ENCODE measurements at places on chromosomes 7 and 10. TPM values are rescaled to one million over a fixed set of nuclear protein-coding genes. Genes with fewer than 3 reads are reported as not detected.

INMT gene
- 1.4 TPM for polyA plus RNA-seq

PRTFDC1 gene
- polyA plus RNA-seq = 33.5 TPM

- DNase-seq = no peak
These were observed 8.1 kb downstream of the IL2RA start for GRCh38 chr10:6053816-6054631.

- no peak for DNase-seq
These were observed 367.3 kb upstream of the PCDH15 start for GRCh38 chr10:55168343-55168742.

DNA sequence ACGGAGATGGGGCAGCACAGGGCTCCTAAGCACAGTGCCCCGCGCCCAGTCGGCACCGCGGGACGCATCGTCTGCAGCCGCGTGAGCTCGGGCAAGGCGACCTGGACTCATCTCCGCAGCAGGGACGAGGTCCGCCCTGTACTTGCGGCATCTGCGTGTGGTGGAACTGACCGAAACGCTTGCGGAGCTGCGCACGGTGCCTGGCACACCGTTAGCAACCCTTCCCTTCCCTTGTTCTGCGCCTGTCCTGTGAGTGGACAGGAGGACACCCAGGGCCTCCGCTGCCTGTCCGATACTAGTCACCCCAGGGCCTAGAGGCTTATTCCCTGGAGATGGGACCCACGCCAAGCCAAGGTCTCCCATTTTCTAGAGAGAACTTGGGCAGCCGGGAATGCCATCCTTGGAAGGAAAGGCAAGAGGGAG, 98.5 kb downstream of the WDR11 start:
- no peak for DNase-seq

DNA sequence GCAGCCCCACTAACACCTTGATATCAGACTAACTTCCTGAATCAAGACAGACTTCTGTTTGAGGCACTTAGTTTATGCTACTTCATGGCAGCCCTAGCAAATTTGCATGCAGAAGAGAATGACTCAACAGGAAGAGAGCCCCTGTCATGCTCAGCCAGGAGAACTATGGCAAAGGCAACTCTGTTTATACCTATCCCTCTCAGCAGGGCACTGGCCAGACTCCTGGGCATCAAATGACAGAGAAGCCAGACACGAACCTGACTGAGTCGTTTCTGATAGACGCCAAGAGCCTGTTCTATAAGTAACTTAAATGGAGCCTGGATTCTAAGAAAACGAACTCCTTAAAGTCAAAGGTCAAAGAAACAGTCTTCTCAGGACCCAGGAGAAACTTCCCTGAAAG, 50.9 kb upstream of the UNC5B start:
- no peak for DNase-seq

CARD11 gene
- 2.3 TPM for polyA plus RNA-seq

MAGI2 gene
- polyA plus RNA-seq = 32.0 TPM

C10orf67 gene
- polyA plus RNA-seq = 2.0 TPM

DNA sequence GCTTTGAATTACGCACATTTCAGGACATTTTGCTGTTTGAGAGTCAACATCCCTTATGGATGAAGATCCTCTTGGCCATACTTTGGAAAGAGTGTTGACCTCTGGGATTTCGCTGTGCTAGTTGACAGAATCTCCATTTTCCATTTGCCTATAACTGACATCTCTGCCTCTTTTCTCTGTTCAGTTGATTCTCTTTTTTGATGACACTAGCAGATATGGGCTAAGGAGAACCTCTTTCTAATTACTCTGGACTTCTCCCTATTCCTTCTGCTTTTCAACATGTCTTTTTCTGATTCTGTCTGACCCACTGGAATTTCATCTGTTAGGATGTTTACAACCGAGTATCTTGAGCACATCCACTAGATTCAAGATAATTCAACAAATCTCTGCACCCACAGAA, 311.5 kb downstream of the CAMK1D start:
- DNase-seq = no peak

- DNase-seq = no peak
These were observed 7.6 kb upstream of the C10orf105 start for GRCh38 chr10:71727105-71727737.

DNA sequence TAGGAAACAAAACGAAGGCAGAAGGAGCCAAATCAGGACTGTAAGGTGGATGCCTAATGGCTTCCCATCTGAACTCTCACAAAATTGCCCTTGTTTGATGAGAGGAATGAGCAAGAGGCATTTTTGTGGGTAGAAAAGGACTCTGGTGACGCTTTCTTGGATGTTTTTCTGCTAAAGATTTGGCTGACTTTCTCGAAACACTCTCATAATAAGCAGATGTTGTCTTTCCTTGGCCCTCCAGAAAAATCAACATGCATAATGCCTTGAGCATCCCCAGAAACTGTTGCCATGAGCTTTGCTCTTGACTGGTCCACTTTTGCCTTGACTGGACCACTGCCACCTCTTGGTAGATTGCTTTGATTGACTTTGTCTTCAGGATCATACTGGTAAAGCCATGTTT, 13.5 kb downstream of the PTPN12 start:
- no peak for DNase-seq

PKD2L1 gene
- 0.09 TPM for polyA plus RNA-seq

- DNase-seq = no peak
These were observed 229.2 kb downstream of the WDR11 start for GRCh38 chr10:121080281-121080891.

CASP2 gene
- polyA plus RNA-seq = 53.1 TPM

DNA sequence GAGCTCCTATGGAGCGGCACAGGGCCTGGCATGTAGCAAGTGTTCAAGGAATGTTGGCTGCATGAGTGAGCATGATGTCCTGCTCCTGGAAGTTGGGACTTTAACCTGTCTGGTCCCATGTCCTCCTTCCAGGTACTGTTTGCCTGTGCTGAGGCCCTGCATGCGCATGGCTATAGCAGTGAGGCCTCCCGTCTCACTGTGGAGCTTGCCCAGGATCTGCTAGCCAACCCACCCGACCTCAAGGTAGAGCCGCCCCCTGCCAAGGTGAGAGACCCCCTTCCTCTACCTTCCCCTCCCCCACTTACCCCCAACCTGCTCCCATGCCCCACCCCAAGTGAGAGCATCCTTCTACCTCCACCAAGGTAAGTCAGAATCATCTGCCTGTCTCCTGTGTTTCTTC, 8.1 kb downstream of the ZSWIM8 start:
- no peak for DNase-seq

DNA sequence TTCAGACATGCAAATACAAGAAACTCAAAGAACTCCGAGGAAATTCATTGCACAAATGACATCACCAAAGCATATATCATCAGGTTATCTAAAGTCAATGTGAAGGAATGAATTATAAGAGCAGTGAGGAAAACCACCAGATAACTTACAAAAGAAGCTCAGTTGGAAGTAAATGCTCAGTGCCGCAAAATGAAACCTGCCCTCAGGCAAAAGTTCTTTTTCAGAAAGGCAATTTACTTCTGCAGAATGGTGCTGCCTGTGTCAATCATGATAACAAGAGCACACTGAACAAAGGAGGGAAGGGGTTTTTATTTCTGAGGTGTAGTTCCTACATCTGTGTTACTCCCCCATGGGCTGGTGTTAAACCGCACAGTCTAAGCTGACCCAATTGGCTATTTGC, 550.6 kb upstream of the SEMA3D start:
- DNase-seq = no peak

SLC29A3 gene
- polyA plus RNA-seq = 8.7 TPM

- no peak for DNase-seq
These were observed 435.2 kb upstream of the LRGUK start for GRCh38 chr7:133691727-133692610.

- DNase-seq = no peak
These were observed 306.4 kb downstream of the NXPH1 start for GRCh38 chr7:8739837-8740236.

UBE2D1 gene
- 34.1 TPM for polyA plus RNA-seq

- DNase-seq = no peak
These were observed 16.1 kb upstream of the SLC18A3 start for GRCh38 chr10:49593998-49594397.

DNA sequence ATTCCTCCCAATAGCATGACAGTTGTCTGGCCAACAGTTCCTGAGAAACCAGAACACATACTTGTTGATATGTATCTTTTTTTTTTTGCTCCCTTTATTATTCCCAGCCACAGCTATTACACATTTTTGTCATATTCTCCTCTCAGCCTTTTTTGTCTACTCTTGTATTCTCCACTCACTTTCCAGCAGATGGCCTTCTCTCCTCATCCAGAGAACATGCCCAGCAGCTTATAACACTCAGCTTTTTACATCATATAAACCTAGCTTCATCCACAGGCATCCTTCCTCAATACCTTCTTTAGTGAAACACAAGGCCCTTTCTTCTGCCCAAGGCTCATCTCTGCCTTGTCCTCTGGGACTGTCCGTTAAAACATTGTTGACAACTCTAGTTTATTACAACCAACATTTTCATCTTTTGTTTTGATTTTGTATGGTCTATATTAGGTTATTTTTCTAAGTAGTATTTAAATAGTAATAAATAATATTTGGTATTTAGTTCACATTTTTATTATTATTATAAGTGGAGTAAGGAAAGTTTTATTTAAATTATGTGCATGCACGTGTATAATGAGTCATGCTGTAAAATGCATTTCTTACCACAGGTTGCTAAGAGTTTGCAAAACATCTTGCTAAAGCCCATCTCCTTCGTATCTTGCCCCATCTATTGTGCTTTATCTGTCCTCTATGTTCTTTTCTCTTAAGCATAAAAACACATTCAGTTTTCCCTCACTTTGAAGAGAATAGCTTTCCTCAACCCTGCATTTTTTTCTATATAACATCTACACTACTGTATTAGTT, 101.5 kb downstream of the ORC5 start:
- no peak for DNase-seq

SEMA3E gene
- polyA plus RNA-seq = 2.0 TPM

- no peak for DNase-seq
These were observed 319.1 kb upstream of the PHYHIPL start for GRCh38 chr10:58857251-58857805.

DNA sequence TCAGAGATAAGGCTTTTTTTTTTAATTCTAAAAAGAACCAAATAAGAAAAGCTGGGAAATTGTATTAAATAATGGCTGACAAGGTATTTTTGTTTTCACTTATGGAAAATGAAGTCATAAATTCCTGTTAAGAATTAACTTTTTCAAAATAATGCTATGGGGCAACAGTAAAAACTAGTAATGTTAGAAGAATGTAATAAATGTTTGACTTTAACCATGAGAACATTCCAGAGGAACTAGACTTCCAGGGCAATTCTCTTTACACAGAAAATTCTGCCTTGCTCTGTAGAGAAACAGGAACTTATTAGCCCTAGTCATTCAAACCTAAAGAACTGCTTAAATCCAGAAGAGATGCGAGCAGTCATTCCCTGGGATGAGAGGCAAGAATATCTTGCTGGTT, 571.1 kb downstream of the IPMK start:
- no peak for DNase-seq

DNA sequence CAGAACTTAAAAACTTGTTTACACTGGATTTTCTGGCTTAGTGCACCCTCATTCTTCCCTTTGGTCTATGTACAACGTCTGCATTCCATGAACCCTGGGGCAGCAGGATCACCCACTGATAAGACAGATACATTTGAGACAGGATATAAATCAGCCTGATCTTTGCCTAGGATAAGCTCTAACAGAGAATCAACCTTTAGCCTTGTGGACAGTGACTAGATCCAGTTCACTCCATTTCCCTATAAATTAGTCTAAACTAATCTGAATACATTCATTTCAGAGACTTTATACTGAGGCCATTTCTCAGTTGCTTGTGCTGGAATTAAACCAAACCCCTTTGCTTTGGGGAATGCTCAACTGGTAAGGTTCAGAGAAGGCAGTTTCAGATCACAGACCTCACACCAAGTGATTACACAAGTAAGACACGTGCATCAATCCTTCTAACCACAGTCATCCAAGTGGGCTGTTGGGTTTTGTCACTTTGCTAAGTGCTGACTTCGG, 639.8 kb upstream of the FZD8 start:
- no peak for DNase-seq

DNA sequence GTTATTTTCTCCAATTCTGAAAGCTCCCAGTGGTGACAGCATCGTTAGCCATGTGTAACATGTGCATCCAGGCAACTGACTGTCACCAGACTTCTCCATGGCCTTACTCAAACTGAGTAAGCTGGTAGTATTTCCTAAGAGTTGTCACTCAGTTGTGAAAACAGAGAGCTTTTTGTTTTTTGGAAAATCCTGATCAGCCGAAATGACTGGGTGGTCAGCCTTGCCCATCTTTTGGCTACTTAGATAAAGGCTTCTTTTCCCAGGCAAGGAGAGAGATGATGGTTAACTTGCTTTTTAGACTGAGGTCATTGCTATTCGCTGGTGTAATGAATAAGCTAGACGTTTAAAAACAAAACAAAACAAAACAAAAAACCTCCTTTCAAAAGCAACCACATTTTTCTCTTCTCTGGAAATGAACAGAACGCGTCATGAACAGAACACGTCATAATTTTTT, 159.5 kb upstream of the KLF14 start:
- no peak for DNase-seq

NEUROG3 gene
- polyA plus RNA-seq = not detected

- DNase-seq = no peak
These were observed 148.6 kb downstream of the PTPRN2 start for GRCh38 chr7:158439035-158439434.

DNA sequence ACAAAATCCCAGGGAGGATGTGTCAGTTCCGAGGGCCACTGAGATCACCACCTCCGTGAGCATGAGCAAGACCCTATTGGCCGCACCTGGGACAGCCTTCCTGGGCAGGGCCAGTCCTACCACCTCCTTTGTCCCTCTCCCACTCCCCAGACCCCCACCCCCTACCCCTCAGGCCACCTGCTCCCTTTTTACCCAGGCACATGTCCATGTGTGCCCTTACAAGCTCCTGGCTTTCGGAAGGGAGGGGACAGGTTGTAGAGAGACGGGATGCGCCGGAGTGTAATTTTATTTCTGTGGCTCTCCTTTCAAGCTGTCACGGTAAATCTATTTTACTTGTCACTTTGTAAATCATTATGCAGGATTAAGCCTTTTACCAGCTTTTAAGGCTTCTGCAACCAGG, 20.9 kb downstream of the ZMIZ1 start:
- DNase-seq = no peak

GRCh38 chr7:124652237-124652636, 113.4 kb downstream of the GPR37 start:
- DNase-seq = no peak

CDK14 gene
- polyA plus RNA-seq = 33.7 TPM

DNA sequence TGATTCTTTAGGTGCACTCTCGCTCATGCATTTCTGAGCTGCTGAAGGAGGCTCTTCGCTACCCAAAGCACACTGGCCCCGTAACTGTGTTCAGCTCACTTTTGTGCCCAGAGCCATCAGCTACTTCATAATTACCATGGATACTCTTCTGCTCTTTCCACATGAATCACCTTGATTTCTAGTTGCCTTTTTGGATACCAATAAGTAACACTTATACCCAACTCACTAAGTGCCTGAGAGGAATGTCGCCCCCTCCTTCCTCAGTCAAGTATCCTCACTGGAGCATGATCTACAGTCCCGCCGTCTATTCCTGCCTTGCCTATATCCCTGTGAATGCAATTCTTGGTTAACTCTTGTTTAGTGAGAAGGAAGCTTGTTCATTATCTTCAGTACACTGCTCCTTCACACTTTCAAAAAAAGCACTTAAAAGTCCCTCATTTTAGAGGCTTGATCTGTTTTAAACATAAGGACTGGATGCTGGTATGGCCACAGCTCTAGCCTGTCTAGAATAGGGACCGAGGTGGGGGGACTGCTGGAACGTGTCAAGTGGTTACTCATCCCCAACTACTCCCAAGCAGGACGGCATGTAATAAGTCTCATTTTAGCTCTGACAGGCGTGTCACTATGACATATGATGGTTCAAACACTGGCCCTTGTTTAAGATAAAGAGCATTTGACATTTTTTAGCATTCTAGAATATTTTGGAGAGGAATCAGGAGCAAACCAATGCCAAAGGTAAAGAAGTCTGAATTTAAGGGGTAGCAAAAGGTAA, 23.7 kb downstream of the SVIL start:
- DNase-seq = no peak
